ENCODE measurements at places on chromosomes 3 and 15.

- DNase-seq: peak; percentile 17
Observed at GRCh38 chr15:44530653-44531052, 6.3 kb upstream of the EIF3J start.

GRCh38 chr15:51775967-51776816 is 24.8 kb downstream of the TMOD2 start:
- DNase-seq: peak; percentile 73

GRCh38 chr3:186464424-186465093 is 79.6 kb downstream of the CRYGS start:
- no peak for DNase-seq

GRCh38 chr3:150494411-150494977 is 51.8 kb downstream of the SERP1 start:
- DNase-seq: no peak

- peak; percentile 28 for DNase-seq
Observed at GRCh38 chr3:5017925-5018531, 38.8 kb downstream of the BHLHE40 start.

GRCh38 chr3:162525066-162525742 is 1028.6 kb downstream of the OTOL1 start:
- DNase-seq: peak; percentile 92

DNA sequence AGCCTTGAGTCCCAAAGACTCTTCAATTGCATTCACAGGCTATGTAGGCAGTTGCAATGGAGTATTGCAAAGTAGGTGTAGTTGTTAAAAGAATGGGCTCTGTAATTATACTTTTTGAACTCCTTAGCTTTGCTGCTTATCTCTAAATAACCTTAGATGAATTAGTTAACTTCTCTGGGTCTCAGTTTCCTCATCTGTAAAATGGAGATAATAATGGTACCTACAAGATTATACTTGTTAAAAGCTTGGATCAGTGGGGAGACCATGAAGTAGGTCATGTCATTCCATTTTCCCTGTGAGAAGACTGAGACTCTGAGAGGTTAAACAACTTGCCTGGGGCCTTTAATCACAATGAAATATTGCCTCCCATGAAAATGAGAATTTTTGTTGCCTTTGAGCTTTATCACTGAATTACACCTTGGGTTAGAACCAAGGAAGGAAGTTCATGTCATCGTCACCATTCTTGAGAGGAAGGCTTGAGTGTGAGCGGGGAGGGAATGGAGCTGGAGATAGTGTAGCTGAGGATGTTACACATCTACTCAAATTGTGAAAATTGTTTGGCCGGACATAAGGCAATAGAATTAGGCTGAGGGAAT is 38.1 kb downstream of the CTDSPL start:
- no peak for DNase-seq

DNA sequence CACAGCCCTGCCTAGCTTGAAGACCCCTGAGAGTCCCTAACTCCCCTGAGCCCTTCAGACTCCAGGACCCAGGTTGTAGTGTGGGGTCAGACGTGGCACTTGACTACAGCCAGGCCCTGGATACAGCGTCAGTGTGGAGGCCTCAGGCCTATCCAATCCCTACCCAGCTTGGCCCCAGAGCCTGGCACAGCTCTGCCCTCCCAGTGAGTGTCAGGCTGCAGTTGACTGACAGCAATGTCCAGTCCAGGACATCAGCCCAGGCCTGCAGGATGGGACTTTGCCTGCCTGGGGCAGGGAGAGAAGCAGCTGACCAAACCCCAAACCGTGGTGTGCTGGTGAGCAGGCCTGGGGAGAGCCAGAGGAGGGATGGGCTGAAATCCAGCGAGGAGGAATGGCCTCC is 27.3 kb downstream of the KLF13 start:
- peak; percentile 31 for DNase-seq

DNA sequence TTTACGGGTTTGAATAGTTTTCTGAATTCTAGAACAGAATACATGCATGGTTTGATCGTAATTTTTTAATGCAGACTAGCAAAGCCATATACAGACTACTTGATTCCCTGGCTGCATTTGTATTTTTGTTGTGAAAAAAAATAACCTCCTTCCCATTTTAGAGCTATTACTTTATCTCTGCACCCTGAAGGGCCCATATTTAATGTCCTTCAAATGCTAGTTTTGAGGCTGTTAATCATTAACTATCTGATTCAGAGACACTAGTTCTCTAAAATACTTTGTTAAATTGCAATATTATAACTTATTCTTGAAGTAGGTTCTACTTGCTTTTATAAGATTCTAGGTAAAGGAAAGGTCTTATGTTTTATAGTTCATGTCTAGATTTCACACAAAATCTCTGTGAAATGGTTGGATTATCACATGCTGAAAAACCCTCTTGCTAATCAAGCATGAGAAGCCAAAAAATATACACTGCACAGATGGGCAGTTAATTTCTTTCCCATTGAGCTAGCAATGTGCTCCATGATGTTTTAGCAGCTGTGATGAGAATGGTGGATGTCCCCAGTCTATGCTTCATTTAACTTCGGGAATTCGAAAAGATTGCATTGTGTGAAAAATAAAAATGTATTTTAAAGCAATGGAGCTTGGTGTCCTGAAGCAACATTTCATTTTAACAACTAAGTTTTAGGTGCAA is 634.0 kb upstream of the BCHE start:
- no peak for DNase-seq

DNA sequence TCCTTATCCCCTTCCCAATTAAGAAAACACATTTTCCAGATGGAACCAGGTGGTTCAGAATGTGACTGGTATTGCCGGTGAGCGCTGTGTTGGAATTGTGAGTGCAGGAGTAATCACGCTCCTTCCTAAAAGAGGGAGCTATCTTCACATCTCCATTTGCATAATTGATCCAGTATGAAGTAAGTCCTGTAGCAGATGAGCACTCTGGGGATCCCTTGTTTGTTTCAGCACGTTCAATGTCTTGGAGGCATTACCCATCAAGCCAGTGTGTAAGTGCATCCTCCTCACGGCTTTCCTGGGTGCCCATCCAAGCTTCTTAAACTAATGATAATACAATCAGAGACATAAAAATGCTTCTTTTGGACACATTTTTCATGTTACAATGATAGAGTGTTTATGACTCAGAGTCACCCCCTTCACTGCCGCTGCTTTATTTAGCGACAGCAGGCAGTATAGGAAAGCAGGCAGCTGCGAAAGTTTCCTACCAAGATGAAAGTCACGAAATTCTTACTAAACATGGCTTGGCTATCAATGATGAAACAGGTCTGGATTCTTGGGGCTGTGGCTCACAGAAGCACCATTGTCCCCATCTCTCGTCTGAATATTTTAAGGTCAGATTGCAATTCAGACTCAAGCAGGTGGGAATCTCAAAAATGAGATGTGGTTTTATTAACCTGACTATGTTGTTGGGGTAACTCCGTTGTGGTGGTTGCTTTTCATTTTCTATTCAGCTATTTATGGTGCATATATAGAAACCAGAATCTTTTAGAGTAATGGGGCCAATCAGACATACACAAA is 346.3 kb upstream of the MDFIC2 start:
- no peak for DNase-seq

GRCh38 chr15:90593499-90594158 is 63.9 kb downstream of the CRTC3 start:
- no peak for DNase-seq

DNA sequence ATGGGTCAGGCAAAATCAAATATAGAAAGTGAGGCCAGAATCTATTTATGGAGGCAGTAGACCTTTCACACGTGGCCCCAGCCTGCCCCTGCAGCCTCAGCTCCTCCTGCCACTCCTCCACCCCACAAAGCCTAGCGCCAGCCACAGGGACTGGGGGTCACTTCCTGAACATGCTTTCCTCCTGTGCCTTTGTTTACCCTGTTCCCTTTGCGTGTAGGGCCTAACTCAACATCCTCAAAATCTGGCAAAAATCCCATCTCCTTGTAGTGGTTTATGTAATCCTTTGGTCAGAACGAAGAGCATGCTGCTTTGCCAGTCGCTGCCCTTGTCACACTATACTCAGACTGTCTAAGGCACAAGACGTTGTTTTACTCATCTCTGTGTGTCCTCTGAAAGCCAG is 39.6 kb downstream of the KBTBD12 start:
- DNase-seq: no peak

DNA sequence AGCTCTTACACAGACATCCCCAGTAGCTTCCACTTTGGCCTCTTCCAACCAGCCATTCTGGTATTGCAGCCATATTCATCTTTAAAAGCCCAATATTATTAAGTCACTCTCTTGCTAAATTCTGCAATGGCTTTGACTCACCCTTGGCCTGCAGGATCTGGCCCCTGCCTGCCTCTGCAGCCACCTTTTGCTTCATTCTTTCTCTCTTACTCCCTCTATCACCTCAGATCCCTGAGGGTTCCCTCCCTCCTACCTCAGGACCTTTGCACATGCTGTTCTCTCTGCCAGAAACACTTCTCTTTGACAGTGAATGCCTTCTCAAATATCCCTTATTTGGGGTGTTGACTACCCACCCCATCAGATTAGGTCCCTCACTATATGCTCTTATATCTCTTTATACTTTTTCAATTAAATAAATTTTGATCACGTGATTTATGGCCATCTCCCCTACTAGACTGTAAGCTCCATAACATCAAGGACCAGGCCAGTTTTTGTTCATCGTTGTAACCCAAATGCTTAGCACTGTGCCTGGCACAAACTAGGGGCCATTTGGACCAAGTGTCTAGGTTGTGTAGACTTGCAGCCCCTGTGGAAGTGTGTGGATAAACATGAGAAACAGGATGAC is 32.3 kb upstream of the UBE2Q2 start:
- DNase-seq: no peak

DNA sequence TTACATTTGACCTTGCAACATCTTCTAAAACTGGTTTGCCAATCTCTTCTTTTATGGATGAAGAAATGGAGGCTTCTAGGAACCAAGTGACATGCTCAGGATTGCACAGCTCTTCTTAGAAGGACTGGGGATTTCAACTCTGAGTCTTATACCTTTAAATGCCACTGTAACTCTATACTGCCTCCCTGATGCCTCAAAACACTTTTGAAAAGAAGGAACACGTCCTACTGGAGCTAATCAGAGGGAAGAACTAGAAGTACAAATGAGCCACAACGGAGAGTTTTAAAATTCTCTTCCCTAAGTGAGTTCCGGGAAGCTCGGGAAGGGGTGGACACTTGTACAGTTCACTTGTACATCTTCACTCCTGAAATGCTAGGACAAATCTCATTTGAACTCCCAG is 949 bp upstream of the MITF start:
- peak; percentile 40 for DNase-seq

DNA sequence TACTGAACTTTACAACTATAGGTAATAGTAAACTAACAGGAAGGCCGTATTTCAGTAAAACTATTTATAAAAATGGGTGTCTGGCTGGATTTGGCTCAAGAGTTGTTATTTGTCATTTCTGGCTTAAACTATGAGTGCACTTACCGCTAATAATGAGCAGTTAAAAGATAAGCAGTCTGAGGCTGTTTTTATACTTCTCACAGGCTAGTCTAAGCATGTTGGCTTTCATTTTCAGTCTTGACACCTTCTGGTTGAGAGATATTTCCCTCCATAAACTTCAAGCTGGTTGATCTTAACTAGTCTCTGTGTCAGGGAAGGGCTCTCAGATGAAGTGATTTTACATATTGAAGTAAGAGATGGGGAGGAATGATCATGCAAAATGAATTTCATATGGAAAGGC is 96.1 kb downstream of the RSRC1 start:
- DNase-seq: no peak

DNA sequence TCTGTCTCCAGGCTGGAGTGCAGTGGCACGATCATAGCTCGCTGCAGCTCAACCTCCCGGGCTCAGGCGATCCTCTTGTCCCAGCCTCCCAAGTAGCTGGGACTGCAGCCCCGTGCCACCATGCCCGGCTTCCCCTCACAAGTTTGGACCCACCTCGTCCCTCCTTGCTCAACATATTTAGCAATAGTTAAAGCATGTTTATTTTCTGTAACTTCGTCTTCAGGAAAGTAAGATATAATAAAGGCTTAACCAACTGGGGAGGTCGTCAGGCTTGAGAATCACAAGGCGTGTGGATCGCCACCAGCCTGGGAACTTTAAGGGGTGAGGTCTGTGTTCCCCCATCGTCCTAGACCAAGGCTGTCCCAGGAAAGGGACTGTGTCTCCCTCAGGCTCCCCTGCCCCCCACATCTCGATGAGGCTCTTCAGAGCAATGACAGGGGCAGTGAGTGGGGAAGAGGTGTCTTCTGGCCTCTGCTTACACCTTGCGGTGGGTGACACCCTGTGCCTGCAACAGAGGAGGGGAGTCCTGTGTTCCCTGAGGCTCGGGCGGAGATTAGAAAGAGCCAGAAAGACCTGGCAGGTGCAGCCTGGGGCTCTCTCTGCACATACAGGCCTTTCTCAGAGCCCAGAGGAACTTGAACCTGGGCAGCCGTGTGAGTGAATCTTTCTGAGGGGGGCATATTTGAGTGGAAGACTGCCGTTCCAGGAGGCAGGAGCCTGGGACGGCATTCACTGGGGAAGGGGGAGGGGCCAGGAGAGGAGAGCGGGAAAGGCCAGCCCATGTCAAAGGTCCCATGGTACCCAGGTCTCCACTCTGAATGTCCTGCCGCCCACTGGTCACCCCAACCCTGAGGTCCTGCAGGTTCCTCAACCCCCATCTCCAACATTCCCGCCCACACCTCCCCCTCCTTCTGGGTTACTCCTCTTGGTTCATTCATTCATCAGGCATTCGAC is 152.3 kb downstream of the SMAD6 start:
- no peak for DNase-seq

GRCh38 chr3:134650431-134651346 is at the start of gene KY:
KY (minus strand) TSS chr3:134651022; CDS start chr3:134650960, 62 bp downstream.
- peak; percentile 21 for DNase-seq

- DNase-seq: peak; percentile 64
Observed at GRCh38 chr3:114122027-114122709, 56.7 kb downstream of the DRD3 start.

DNA sequence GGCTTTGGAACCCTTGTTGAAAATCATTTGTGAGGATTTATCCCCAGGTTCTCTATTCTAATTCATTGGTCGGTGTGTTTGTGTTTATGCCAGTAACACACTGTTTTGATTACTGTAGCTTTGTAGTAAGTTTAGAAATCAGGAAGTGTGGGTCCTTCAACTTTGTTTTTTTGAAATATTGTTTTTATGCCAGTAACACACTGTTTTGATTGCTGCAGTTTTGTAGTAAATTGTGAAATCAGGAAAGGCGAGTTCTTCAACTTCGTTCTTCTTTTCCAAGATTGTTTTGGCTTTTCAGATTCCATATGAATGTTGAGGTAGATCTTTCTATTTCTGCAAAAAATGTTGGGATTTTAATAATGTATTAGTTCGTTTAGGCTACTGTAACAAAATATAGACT is 314.6 kb downstream of the RPLP1 start:
- DNase-seq: no peak

Measured in foreskin fibroblast (primary cell).